ENCODE measurements at places on chromosomes 7 and 10.

GRCh38 chr7:1596181-1597043 lies 26.6 kb upstream of the PSMG3 start:
- no peak for DNase-seq

DNA sequence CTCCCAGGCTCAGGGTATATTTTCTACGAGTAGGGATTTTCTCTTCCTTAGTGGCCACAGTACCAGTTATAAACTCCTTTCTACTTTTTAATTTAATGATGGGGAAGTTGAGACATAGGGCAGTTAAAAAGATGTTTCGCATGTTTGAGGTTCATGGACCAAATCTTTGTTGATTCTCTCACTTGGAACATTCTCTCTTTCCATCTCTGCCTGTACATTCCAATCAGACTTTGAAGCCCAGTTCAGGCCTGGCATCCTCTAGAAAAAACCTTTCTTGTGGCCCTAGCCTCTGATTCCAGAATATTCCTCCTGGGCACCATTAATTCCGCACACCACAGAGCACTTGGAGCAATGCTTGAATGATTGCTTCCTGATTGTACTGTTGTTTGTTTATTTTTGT lies 18.5 kb downstream of the SLC13A4 start:
- DNase-seq: no peak

DNA sequence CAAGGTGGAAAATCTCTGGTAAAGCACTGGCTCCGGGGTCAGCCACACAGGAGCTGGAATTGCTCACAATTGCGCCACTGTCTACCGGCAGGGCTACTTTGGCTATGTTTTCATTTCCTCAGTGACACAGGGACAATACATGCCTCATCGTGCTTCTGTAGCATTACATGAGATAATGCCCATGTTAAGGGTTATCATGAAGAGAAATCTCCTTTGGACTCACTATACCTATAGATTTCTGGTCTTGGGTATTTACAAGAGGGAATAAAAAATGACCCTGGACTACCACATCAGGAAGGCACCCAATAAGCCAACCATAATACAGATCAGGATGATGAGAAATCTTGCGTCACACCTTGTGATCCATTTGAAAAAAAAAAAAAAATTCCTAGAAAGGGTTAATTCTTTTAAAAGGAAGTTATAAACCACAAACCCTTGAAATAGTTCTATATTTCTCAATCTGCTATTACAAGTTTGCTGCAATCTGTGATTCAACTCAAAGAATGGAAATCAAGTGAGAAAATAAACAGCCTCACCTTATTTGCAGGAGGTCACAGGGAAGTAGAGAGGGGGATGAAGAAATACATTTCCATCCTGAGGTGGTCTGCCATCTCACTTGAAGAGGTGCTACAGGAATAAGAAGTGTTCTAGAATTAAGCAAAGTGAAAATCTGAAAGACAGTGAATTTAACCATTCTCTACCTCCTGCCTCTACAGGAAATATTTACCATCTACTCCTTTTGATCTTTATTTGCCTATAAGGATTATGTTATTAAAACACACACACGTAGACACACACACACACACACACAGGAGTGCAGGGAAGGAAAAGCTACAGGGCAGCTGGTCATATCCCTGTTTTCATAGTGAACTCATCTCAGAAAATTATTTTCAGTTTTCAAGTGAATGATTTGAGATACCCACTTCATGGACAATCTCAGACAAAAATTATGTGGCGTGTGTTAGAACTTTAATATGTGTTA lies 231.3 kb upstream of the CELF2 start:
- DNase-seq: no peak

- DNase-seq: no peak
These were observed 217.1 kb downstream of the PHTF2 start for GRCh38 chr7:78015574-78016260.

DNA sequence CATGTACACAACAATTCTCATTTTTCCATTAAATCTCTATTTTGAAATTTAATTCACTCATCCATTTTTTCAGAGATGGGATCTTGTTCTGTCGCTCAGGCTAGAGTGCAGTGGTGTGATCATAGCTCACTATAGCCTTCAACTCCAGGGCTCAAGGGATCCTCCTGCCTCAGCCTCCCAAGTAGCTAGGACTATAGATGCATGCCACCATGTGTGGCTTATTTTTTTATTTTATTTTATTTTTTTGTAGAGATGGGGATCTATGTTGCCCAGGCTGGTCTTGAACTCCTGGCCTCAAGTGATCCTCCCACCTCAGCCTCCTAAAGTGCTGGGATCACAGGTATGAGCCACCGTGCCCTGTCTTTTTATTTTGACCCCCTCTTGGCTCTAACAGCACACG lies 203.8 kb upstream of the KLF14 start:
- no peak for DNase-seq

GRCh38 chr10:124738441-124738840 lies 5.7 kb downstream of the FAM53B start:
- DNase-seq: no peak

GRCh38 chr7:1560620-1561031 lies 4.6 kb upstream of the TMEM184A start:
- no peak for DNase-seq

GRCh38 chr7:156544919-156545715 lies 95.5 kb upstream of the RNF32 start:
- no peak for DNase-seq

DNA sequence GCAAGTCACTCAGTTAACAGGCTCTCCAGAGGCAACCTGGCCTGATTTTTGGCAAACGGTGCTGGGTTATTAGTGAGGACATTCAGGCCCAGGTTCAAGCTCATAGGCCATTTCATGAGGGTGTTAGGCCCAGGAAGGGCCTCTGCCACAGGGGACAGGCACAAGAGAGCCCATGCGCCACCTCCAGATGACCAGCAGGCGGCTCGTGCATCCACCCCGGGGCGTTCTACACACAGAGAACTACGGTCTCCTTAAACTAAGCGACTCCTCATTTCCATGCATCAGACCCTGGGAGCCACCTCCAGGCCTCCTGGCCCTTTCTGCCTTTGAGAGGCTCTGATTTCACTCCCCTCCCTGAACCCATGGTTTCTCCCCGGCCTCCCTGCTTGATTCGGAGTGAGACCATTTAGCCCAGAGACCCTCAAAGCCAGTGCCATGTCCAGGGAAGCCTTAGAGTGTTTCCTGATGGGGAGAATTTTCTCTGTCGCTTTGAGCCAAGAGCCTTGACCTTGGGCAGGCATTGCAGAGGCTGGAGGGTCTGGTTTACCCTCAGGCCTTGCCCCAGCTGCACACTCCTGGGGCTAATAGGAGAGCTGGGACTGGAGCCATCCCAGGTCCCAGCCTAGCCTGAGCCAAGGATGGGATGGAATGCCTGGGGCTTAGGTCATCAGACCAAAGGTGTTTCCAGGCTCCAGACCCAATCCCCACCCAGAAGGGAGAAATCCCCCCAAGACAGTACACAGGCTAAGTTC lies 188.0 kb downstream of the GRID1 start:
- no peak for DNase-seq

- DNase-seq: no peak
These were observed 616.9 kb upstream of the GHITM start for GRCh38 chr10:83522456-83522855.

- DNase-seq: no peak
These were observed 170.9 kb upstream of the NPVF start for GRCh38 chr7:25399000-25399750.

GRCh38 chr7:23349484-23350157 lies 50.5 kb downstream of the MALSU1 start:
- no peak for DNase-seq

GRCh38 chr10:59708816-59709394 lies 745 bp downstream of the SLC16A9 start:
- DNase-seq: no peak

- no peak for DNase-seq
These were observed 715.4 kb upstream of the NRP1 start for GRCh38 chr10:34049887-34050286.

DNA sequence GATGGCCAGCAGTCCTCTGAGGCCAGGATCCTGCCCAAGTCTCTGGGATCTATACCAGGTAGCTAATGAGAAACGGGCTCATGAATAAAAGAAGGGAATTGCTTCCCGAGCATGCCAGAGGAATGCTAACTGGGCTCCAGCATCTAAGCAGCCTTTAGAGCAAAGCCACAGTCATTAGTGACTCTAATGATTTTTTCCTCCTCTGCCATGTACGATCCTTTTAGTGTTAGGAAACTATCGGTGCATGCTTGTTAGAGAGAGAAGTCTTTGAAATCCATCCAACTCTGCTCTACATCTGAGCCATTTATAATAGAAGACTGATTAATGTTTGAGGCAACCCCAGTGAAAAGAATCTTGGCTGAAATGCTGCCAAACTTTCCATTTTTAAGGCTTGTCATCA lies 124.9 kb upstream of the TCERG1L start:
- no peak for DNase-seq

DNA sequence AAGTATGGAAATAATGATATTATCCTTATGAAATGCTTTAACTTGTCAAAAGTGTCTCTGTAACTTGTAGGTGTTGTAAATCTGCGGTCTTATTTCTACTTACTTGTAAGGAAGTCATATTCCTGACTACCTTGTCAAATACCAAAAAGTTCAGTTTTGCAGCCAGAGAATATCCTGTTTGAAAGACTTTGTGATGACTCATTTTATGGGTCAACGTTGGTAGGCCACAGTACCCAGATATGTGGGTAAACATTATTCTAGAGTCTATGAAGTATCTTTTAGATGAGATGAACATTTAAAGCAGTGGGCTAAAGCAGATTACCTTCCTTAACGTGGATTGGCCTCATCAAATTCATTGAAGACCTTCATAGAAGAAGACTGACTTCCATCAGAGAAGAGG lies 195.3 kb downstream of the PPP1R9A start:
- no peak for DNase-seq

- DNase-seq: no peak
These were observed 63.4 kb upstream of the ANK3 start for GRCh38 chr10:60453036-60453435.
